Hematopoietic multipotent progenitor cell treated with erythropoietin and hydrocortisone succinate and interleukin-3 and kit ligand, for 6 days (in vitro differentiated cells): ENCODE measurements at places on chromosomes 12 and 14.

- no peak for DNase-seq
Observed at GRCh38 chr12:65094722-65095121, 26.4 kb downstream of the WIF1 start.

DNA sequence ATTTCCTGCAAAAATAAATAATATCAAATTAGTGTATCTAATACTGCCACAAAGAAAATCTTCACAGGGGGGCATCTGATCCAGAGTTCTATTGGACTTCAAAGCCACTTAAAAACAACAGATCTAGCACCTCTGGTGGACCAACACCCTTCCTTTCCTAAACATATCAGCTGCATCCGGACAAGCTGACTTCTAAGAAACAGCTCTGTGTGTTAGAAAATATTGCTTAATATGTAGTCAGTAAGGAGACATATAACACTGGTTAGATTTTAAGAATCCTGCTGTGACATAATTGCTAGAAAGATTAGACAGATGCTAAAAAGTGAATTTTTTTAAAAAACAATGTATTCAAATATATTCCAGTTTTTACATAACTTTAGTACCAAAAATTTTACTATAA, 61.1 kb upstream of the PTPRB start:
- no peak for DNase-seq

DNA sequence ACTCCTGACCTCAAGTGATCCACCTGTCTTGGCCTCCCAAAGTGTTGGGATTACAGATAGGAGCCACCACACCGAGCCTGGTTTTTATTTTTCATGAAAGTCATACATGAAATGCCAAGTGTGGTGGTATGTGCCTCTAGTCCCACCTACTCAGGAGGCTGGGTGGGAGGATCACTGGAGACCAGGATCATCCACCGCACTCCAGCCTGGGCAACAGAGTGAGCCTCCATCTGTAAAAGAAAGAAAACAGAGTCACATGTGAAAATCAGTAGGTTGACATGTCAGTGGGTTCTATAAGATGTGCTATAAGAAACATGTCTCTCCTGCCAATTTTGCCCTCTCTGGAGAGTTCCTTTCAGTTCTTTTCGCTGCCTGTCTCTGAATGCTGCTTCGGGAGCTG, 28.2 kb downstream of the ANKRD9 start:
- DNase-seq, result no peak

DNA sequence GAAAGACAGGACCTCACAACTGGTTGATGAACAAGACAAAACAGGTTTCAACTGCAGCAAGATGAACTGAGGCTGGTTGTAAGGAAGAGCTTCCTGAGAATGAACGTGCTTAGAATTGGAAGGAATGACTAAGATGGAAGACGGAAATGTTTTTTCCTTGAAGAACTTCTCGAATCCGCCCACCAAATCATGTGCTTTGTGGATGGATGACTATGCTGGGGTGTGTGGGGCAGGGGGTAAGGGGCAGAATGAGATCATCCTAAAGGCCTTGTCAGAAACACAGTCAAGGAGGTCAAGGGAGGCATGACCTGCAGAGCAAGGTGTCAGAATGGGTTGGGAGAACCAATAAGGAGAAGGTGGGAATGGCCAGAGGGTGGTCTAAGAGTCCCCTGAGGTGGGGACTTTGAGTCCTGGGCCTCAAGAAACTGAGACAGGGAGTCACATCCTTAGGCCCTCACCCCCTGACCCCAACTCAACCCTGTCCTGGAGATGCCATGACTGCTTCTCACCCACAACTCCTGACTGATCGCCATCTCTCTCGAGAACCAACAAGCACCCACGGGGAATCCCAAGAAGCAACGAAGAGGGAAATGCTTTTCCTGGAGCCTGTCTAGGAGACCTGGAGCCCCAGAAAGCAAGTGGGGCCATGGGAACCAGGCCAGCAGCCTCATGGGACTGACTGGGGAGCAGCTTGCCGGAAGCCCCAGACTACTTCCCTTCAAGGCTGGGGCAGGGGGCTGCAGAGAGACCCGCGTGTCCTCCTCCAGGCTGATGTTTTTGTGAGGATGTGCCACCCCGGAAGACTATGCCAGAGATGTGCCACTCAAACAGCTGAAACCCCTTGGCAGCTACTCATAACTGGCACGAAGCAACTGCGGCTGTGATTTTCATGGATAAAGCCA, 84.0 kb downstream of the ACTN1 start:
- DNase-seq, result no peak

DNA sequence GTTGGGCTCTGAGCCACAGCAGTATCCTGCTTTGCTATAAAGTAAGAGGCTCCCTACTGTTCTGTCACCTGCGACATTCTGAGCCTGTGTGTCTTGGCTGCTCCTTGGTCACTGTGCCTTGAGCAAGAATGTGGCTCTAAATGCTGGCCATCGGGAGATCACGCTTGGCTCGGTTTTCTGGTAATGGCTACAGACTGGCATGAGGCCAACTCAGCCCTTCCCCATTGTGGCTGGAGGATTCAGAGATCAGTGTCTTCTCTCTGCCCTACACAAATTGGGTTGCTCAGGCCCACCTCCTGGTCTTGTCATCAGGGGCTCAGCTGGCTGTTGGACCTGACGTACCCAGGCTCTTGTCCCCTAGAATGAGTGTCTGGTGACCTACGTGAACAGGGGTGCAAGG, 94.5 kb downstream of the PLXNC1 start:
- no peak for DNase-seq

GRCh38 chr14:76948213-76948947, 80.1 kb downstream of the IRF2BPL start:
- DNase-seq, result no peak

DNA sequence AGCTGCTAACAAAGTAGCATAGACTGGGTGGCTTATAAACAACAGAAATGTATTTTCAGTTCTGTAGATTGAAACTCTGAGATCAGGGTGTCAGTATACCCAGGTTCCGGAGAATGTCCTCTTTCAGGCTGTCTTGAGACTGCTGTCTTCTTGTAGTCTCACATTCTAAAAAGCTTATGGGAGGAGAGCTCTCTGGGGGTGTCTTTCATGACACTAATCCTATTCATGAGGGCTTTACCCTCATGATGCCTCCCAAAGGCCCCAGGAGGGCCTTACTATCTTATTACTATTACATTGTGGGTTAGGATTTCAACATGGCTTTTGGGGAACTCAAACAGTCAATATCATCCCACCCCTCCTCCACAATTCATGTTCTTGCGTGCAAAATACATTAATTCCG, 94.3 kb downstream of the AEBP2 start:
- no peak for DNase-seq
